Uterus (tissue), 4 donors: ENCODE measurements at places on chromosomes 5 and 9.
A peak's percentile ranks its signal among the peaks of the same experiment; 100 is the strongest.

DNA sequence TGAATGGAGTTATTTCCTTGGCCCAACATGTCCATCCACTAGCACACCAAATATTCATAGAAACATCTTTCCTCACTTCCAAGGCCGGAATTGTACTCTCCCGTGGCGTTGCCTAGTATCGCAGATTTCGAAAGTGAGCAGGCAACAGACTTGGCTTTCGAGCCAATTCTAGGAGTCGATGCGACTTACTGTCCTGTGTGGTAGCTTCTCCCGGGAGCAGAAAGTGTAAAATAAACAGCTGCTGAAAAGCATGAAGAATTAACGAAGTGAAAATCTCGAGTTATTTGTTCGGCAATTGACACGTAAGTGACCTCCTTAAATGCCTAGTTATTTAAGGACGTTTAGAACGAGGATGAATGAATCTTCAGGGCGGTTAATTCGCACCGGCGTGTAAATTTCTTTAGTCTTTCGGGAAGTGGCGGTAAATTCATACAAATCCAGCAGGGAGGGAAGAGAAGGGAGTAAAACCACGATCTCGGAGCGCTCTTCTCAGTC lies 449 bp upstream of the PCSK5 start:
- peak; percentile 65 for DNase-seq

GRCh38 chr5:176319827-176320554 lies 41.6 kb downstream of the KIAA1191 start:
- no peak for DNase-seq

- DNase-seq = no peak
These were observed 8.5 kb downstream of the HK3 start for GRCh38 chr5:176890455-176891330.

DNA sequence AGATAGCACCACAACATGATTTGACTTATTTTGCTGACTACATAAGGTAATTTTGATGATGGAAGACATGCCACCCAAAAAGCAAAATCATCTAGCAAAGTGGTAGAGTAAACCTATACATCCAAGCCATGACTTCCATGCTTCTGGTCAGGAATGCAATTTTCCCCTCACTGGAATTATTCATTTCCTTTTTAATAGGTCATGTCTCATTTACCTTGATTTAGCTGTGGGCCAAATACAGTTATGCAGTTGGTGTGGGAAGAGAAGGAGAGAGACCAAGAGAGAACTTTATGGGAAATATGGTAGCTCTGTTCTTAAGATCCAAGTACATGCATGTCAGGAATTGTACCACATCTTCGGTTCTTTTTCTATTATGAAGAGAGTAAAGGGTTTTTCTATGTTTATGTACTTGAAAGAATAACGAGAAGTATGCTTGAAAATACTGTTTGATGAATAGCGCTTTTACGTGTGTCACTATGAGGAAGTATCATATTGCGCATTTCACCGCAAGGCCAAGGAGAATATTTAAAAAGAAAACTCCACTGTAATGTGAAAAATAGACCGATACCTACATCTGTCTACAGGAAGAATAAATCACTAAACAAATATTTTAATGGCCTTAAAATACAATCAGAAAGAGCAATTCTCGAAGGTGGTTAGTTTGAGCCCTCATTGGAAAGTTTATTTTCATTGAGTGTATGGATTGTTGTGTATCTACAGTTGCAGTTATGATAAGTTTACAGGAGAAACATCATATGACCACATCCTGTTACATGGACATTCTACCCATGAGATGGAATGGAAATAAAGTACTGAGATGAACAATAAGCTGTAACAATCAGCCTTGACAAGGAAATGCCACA lies 134.0 kb downstream of the FOXD1 start:
- no peak for DNase-seq

- DNase-seq = no peak
These were observed 14.2 kb downstream of the RIC1 start for GRCh38 chr9:5643005-5643624.

GRCh38 chr9:122940454-122940748 lies 419 bp upstream of the RABGAP1 start:
- no peak for DNase-seq

- no peak for DNase-seq
These were observed 87.1 kb downstream of the SEMA4D start for GRCh38 chr9:89410641-89411350.

DNA sequence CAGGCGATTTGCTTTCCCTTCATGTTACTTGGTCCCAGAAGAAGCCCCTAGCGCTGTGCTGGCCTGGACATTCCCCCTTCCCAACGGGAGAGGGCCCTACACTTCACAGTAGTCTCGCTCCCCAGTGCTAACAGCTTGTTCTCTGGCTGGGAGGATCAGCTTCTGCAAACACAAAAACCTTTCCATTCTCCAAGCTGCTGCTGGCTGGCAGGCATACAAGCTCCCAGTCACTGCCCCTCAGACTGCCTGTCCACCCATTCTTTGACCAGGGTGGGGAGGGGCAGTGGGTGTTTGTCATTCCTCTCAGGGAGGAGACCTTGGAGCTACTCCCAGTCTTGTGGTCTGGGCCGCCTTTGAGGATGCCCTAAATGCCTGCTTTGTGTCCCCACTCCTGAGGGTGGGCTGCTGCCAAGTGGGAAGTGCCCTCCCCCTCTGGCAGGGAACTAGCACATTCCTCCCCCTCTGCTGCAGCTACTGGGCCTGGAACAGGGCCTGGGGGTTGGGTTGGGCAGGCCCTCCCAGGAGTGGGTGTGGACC lies 20.8 kb downstream of the ENHO start:
- DNase-seq = peak; percentile 32

DNA sequence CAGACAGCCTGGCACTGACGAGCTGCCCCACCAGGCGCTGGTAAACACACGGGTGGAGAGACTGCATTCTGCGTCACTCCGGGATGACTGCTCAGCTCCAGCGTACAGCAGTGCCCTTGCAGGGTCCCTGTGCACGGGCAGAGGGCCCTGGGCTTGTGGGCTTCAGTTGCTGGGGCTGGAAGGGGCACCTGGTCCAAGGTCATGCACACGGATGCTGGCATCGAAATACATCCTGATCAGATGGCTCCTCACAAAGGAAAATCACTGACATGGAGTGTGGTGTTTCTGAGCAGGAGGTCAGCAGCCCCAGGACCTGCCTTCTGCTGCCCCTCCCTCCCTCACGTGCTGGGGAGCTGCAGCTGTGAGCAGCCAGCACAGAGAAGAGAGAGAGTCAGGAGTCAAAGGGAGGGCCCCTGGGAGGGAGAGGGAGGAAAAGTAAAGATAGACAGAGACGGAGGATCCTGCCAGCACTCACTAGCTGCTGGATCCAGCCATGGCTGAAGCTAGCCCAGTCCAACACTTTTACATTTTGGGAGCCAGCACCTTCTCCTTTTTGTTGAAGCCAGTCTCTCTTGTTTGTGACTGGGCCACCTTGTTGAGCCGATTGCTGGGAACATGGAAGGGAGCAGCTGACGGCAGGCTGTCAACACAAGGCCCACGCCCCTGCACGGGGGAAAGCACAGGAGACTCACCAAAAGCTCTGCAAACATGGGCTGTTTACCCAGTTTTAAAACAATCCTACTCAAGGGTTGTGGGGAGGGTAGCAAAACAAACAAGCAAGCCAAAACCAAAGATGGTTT lies 166.5 kb upstream of the PHYKPL start:
- no peak for DNase-seq

- no peak for DNase-seq
These were observed 20.3 kb upstream of the TAF11L2 start for GRCh38 chr5:17477573-17478265.

DNA sequence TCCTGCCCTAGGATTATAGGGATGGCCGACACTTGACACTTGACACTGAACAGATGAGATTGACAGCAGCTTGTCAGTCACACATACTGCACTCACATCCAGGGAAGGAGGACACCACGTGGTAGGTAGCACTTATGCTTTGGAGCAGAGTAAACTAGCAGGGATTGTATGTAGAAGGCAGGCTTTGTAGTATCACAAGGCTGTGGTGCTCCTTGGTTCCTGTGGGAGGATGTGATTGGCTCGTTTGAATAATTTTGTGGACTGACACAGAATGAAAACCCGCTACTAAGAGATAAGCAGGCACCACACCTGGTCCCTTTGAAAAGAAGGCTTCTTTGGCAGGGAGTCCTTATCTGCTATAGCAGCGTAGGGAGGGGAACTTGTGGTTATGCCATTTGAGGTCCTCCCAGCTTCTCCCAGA lies 63.6 kb upstream of the IL12B start:
- no peak for DNase-seq

DNA sequence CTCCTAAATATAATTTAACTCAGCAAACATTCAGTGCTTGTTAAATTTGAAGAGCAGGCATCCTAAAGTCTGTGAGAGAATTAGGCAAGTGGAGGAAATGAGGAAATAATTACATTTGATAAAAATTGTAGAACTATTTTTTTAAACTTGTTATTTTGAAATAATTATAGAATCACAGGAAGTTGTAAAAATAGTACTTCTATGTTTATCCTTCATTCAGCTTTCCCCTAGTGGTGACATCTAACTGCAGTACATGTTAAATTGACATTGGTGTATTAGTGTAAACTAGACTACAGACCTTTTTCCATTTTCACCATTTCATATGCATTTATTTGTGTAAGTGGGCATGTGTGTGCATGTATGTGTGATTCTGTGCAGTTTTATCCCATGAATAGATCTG lies 51.6 kb downstream of the F2RL2 start:
- DNase-seq = no peak
